Hematopoietic multipotent progenitor cell treated with erythropoietin and hydrocortisone succinate and interleukin-3 and kit ligand, for 4 days (in vitro differentiated cells): ENCODE measurements at places on chromosomes 11 and 22.

GRCh38 chr11:69040581-69041260 is 8.0 kb upstream of the TPCN2 start:
- no peak for DNase-seq

DNA sequence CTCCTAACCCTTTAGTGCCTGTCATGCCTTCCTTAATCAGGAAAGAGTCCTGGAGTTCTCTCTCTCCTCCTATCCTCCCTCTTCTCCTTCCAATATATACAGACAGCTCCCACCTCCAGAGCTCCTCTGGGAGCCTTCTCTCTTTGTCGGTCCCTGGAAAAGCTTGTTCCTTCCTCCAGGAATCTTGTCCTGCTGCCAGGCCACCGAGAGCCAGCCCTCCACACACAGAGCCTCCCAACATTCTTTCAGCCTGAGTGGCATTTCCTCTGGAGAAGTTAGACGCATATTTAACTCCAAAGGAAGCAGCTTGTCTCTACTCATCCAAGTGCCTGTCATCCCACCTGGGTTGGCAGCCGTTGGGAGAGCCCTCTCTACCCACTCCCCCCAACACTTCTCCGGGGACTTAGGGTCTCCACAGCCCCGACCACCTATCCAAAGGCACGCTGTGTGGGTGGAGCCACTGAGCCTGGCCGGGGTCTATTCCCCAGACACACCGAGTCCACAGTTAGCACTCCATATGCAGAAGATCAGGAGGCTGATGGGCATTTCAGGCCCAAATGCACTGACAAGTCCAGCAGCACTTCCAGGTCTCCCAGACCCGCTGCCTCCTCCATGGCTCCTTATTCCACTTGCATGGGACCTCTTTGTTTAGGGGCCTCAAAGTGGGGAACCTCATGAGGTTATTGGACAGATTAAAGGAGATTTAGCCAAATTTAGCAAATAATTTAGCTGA is 31.1 kb downstream of the DKK3 start:
- DNase-seq: no peak

GRCh38 chr11:1842149-1843097 is 3.6 kb downstream of the TNNI2 start:
- DNase-seq: peak; percentile 53

GRCh38 chr22:38203090-38203810 is 1.5 kb downstream of the MAFF start:
- DNase-seq: peak; percentile 38

- no peak for DNase-seq
Observed at GRCh38 chr11:13064593-13064992, 55.5 kb downstream of the RASSF10 start.

DNA sequence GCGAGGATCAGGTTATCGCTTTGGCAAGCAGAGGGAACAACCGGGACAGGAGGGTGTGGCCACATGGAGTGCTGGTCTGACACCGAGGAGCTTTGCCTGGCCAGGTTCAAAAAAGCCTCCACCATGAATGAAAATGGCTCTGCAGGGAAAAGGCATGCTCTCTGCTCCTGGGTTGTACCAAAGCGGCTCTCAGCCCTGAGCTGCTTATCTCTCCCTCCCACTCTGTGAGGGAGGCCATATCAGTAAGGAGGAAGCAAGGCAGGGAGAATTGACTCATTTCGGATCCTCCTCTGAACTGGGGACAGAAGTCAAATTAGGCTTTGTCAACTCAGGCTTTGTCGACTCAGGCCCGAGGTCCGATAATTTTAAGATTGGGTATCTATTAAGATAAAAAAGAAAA is 82.9 kb upstream of the CRTAM start:
- DNase-seq: peak; percentile 96

DNA sequence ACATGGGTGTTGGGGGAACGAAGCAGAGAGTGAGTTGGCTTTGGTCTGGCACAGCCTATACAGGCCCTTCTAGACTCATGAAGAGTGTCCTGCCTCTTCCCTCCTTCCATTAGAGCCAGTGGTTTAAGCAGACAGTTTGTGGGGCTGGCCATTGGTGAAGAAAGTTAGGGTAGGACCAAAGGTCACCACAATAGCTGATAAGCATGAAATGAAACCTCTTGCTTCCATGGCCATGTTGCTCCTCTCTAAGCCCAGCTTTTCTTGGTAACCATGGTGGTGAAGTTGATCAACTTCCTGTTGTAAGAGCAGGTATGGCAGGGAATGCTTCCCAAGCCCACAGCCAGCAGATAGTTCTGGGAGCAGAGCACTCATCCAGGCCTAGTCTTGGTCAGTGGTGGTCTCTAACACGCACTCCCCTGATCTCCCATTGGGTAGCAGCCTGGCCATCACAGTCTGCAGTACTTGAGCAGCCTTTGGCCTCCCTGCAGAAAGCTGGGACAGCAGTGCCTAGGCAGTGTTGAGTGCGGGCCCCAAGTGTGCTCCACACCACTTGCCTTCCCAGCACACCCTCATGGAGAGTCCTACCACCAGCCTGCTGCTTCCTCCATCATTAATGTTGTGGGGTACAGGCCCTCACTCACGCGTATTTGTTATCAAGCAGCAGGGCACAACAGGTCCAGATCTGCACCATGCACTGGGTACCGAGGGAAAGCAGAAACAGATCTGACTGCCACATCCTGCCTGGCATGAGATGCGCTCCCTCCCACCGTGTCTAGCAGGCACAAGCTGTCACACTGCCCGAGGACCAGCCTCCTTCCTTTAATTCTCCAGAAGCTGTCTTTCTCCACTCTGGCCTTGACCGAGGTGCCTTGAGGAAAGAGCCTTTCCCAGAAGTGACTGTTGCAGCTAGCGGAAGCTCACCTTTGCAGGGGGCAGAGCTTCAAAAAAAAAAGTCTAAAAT is 65.8 kb upstream of the SUSD2 start:
- no peak for DNase-seq

GRCh38 chr11:48193876-48194275 is 22.7 kb upstream of the OR4B1 start:
- DNase-seq: no peak

DNA sequence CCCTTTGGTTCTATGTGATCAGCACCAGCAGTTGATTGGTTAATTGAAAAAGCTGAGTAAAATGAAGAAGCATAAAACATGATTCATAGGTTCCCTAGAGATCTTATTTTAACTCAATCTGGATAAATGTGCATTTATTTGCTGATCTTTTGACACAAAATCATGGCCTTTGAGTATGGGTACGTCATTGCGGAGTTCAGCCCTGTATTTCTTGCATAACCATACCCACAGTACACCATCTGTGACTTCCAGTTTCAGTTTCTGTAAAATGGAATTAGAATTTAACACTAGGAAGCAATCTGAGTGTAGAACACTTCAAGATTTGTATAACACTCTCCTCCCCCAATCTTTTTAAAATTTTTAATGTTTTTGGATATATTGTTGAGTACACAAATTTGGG is 358.2 kb downstream of the DDX10 start:
- DNase-seq: no peak

- no peak for DNase-seq
Observed at GRCh38 chr11:66626926-66627325, 10.5 kb downstream of the RBM14 start.

- no peak for DNase-seq
Observed at GRCh38 chr11:128867277-128867676, at the start of gene KCNJ1. Gene KCNJ1, minus strand, starts transcription at chr11:128867296. Its CDS starts 27,053 bp downstream, at chr11:128840243.

GRCh38 chr11:95680169-95680929 is 109.2 kb downstream of the FAM76B start:
- DNase-seq: no peak

GRCh38 chr11:19220903-19221724 is 19.3 kb upstream of the CSRP3 start:
- no peak for DNase-seq

DNA sequence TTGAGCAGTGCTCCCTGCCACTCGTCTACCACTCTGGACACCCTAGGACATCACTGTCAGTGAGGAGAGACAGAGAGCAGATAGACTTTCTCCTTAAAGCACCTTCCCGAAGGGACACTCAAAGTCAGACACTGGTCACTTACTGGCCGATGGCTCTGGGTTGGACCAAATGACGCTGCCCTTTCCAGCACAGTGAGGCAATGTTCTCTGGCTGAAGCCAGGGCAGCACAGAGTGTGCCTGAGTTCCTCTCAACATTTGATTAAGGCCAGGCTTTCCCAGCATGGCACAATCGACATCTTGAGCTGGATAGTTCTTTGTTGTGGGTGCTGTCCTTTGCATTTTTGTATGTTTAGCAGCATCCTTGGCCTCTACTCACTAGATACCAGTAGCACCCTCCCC is 206.2 kb downstream of the CSNK2A3 start:
- DNase-seq: no peak

DNA sequence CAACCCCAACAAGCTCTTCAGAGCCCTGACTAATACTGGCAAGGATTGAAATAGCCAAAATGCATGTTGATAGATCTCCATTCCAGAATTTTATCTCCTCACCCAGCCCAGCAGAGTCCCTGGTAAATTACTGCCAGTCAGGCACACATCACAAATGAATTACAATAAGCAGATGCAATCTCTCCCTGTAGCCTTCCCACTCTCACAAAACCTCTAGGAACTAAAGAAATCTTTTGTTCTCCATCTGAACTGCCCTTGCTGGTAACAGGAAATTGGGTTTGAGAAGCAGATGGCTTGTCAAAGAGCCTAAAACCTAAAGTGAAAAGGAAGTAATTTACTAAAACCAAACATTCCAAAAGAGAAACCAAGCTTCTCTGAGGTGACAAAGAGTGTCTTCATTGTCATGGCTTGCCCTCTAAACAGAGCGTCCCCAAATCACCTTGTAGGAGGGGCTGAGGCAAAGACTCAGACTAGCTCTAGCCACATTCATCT is 59.5 kb downstream of the FAM168A start:
- peak; percentile 72 for DNase-seq

GRCh38 chr11:12045914-12046635 is 37.6 kb upstream of the DKK3 start:
- no peak for DNase-seq

GRCh38 chr11:29251738-29252137 is 765.1 kb downstream of the KCNA4 start:
- no peak for DNase-seq

DNA sequence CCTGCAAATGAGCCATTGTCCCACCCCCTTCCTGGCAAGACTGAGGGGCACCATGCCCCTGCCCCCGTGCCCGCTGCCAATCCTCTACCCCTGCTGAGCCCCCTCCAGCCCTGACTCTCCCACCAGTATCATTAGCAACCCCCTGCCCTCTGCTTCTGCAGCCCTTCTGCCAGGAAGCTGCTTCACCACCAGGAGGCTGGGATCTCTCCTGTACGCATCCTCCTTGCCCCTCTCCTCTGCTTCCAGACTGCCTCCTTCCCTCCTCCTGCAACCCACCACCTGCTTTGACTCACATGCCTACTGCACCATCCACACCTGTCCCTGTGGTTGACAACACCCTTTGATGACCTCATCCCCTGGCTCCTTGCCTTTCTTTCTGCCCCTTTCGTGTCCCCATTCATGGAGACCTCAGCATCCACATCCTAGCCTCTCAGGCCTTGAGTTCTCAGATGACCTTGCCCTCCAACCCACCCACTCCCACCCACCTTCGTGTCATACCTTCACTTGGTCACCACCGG is 13.4 kb upstream of the PNPLA3 start:
- no peak for DNase-seq

- DNase-seq: peak; percentile 58
Observed at GRCh38 chr11:117074119-117074518, 24.1 kb downstream of the SIK3 start.

GRCh38 chr11:132051704-132052103 is 681.3 kb downstream of the NTM start:
- DNase-seq: no peak

- no peak for DNase-seq
Observed at GRCh38 chr11:2678396-2678795, 21.4 kb downstream of the KCNQ1OT1 start.

- DNase-seq: no peak
Observed at GRCh38 chr11:27640954-27641353, 59.3 kb downstream of the BDNF start.

GRCh38 chr11:113448316-113448677 is 26.9 kb downstream of the DRD2 start:
- no peak for DNase-seq

- DNase-seq: no peak
Observed at GRCh38 chr11:57359896-57360690, 20.9 kb downstream of the PRG3 start.

- DNase-seq: no peak
Observed at GRCh38 chr22:44289414-44290171, 23.2 kb downstream of the SHISAL1 start.

- DNase-seq: no peak
Observed at GRCh38 chr11:84103096-84103495, 816.9 kb upstream of the CCDC90B start.

- DNase-seq: no peak
Observed at GRCh38 chr11:116173506-116173905, 599.3 kb downstream of the BUD13 start.

DNA sequence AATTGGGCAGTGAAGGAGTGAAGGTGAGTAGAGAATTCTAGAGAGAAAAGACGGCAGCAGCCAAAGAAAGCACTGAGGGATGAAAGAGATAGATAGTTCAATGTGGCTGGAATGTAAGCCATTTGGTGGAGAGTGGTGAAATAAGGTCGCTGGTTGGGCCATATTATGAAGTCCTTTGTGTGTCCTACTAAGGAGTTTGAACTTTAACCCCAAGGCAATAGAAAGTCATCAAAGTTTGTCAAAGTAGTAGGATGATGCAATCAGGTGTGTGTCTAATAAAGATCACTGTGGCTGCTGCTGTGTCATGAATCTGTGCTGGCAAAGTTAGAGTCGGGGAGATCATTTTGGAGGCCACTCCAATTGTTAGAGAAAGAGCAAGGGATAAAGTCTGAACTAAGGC is 18.7 kb downstream of the RNF121 start:
- DNase-seq: no peak

- DNase-seq: no peak
Observed at GRCh38 chr11:115745066-115745465, 240.9 kb upstream of the CADM1 start.

GRCh38 chr11:5240056-5240455 is 5.8 kb upstream of the HBD start:
- DNase-seq: no peak

GRCh38 chr22:23906641-23907040 is 12.5 kb downstream of the MIF start:
- DNase-seq: no peak

DNA sequence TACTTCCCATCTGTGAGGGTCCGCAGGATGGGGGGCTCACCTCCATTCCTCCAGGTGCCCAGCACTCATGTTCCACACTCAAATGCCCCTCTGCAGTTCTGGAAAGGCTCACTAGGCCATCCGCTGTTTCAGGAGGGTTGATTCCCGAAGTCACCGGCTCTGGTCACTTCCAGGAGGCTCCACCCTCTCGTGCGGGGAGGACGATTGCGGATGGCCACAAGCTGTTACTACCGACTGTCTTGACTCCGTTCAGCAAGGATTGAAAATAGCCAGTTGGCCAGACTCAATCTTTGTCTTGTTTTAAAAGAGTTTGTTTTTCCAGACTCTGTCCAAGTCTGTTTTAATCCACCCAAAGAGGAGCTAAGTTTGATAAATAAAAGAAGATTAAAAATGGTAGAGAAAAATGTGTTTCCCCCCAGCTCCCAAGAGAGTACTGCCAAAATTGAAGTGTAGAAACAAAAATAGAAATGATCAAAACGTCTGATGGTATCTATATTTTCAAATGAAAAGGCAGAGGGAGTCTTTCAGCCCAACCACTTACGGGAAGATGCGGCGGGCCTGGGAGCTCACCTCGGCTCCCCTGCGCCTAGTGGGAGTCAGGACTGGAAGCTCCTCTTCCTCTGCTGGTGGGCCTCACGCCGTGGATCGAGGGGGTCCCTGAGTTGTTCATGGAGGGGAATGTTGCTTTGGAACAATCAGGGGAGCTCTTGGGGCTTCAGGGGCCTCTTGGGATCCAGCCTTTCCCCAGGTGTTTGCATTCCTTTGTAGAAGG is 1280.8 kb downstream of the BRD1 start:
- no peak for DNase-seq

- no peak for DNase-seq
Observed at GRCh38 chr22:37103151-37103550, 6.4 kb downstream of the TMPRSS6 start.

GRCh38 chr22:22110548-22111266 is 128.1 kb upstream of the TOP3B start:
- peak; percentile 64 for DNase-seq
